ENCODE measurements at places on chromosomes 2 and 18.

GRCh38 chr2:206075113-206075512 is 10.9 kb downstream of the INO80D start:
- no peak for DNase-seq

DNA sequence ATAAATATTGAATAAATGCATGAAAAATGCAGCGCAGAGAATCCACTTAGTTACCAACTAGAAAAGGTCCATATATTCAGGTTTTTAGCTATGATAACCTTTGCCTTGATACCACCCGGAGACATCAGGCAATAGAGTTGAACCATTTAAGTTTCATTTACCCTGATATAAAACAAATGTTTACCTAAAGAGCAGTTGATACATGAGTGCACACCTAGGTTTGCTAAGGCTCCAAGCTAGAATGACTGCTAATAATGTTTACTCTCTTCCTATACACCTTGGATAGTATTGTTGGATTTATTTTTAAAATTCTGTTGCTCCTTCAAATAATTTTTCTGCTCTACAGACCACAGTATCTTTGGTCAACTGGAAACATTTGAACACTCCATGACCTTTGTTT is 1463.6 kb downstream of the LRP1B start:
- DNase-seq = no peak

- DNase-seq = no peak
Observed at GRCh38 chr2:237455764-237456163, 31.3 kb upstream of the MLPH start.

- no peak for DNase-seq
Observed at GRCh38 chr2:105747991-105748390, 3.3 kb downstream of the NCK2 start.

DNA sequence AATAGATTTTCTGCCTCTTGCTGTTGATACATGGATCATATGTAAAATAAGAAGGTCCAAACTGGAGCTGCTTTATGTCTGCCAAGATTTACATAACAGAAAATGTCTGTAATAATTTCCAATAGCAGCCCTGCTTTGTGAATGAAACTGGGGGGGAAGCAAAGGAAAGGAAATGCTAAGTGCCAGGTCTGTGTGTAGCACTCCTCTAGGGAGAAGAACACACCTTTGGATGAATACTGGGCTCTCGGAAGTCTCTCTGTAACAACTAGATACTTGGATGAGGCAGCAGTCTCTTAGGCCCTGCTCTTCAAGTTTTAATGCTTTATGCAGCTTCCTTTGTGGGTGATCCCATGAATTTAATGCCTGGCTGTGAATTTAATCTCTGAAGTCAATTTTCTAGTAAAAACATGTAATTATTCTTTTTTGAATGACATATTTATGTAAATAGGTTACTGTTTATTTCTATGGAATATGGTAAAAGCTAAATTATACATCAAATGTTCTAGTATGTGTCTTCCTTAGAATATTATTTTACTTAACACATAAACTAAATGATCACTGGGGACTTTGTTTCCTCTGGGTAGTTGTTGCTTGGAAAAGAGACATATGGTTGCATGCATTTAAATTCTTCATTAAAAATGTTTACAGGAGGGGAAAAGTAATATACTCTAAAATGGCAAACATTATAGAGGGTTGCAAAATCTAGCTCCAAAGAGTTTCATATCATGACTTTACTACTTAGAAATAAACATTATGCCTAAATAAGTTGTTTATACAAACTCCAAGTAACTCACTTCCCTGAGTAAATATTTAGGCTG is 336.6 kb upstream of the CWC22 start:
- DNase-seq = no peak

DNA sequence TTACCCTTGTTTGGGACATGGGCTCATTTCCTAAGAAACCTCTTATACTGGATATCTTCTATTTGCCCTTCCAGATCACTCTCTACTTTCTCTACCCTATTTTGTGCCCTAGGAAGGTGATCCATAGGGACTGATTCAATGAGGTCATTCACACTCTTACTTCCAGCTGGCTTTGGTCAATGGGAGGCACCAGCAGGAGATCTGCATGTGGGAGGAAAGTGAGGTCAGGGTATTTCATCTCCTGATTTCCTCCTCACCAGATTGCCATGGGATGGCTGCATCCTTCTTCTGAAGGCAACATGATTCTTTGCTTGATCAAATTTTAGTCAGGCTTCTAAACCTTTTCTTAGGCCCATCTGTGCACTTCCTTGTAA is 15.2 kb downstream of the M1AP start:
- DNase-seq = no peak

- DNase-seq = no peak
Observed at GRCh38 chr18:63897072-63897471, 9.6 kb downstream of the SERPINB2 start.

- DNase-seq = no peak
Observed at GRCh38 chr2:221097568-221097915, 474.6 kb downstream of the EPHA4 start.

DNA sequence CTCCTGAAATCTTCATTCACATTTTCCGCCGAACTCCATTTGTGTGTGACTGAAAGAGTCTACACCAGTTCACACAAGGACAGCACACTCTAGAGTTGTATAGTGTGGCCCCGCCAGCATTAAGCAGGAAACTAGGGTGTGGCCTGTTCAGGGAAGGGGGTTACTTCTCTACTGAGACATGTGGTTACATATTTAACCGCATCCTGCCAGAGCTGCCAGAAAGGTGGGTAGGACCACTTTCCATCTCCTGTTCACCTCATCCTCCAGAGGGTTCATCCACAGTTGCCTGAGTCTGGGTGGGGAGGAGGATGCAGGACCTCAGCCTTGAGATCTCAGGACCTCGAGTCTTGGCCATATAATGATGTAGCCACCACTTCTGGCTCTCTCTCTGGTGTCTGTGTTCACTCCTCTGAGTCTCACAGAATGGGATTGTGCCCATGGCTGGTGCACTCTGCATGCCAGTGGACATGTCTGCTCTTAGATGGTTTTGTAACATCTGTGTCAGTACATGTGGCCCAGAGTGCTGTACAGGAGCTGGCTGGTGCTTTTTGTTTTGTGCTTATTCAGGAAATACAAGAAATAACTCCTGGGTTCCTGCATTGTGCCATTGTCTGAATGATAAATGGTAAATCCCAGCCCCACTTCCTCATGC is 7.7 kb upstream of the SP140L start:
- DNase-seq = peak; percentile 39

DNA sequence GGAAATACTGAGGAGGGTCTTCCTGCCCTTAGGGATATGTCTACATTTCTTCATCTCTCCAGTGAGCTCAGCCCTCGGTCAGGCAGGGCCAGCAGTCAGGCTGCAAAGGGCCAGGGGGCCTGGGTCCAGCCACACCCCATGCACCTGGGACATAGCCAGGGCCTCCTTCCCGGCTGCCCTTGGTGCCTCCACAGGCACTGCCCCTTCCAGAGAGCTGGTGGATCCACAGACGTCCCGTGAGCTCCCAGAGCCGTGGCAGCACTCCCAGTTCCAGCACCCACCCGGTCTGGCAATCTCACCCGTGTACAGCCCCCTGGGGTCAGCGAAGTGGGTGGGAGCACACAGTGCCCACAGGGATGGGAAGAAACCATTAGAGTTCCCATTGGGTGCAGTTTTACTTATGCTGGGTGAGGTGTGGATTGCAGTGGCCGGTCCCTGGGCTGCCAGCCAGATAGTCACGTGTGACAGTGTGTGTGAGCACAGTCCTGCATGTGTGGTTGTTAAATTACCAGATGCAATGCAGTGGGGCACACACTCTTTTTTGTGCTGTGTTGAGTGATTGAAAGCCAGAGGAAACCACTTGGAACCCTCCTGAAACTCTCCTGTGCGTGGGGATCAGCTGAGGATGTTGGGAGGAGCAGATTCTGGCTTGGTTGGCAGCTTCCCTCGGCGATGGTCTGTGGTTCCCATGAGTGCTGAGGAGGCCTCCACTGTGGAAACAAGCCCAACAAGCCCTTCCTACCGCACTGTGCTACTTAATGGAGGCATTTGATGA is 131.0 kb downstream of the SNTG2 start:
- DNase-seq = no peak

DNA sequence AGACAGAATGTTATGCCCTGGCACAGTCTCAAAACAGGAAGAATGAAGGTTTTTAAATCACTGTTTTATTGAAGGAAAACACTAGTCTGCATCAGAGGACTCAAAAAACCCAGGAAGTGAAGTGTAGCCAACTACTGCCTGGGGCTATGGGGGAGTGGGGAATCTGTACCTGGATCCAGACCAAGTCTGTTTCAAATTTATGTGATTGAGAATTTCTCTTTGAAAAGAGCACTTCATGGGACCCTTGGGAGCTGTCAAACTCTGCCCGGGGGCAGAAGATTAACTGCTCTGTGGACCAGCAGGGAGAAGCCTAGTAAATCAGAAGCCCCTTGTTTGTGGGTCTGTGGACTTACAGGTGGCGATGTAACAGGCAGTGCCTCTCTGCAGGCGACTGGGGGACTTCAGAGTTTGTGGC is 45.3 kb upstream of the TANC1 start:
- no peak for DNase-seq

- no peak for DNase-seq
Observed at GRCh38 chr2:178962805-178963433, 87.0 kb downstream of the CCDC141 start.

GRCh38 chr2:216103213-216103612 is 5.9 kb upstream of the XRCC5 start:
- DNase-seq = no peak

Measured in stimulated activated CD8-positive, alpha-beta memory T cell treated with anti-CD3 and anti-CD28 coated beads, Interleukin-7, amount 100 ng/mL, for 1 hour (primary cell).